ENCODE measurements at places on chromosomes 6 and 20. TPM values are rescaled to one million over a fixed set of nuclear protein-coding genes. Genes with fewer than 3 reads are reported as not detected.

Gene LY6G6C
- total RNA-seq, result not detected

Gene MAP7
- 4.1 TPM for total RNA-seq

Gene FAM162B
- 3.5 TPM for total RNA-seq

Gene HEY2
- 75.1 TPM for total RNA-seq

Gene RAD21L1
- not detected for total RNA-seq

Gene CCND3
- 38.8 TPM for total RNA-seq

Gene BPIFA1
- not detected for total RNA-seq

Gene HLA-DPB1
- total RNA-seq, result 41.8 TPM

All from heart right ventricle (tissue), 16 donors.